ENCODE measurements at places on chromosomes 16 and 17.

- DNase-seq = peak; percentile 57
Observed at GRCh38 chr17:55763856-55764255, 13.0 kb downstream of the PCTP start.

DNA sequence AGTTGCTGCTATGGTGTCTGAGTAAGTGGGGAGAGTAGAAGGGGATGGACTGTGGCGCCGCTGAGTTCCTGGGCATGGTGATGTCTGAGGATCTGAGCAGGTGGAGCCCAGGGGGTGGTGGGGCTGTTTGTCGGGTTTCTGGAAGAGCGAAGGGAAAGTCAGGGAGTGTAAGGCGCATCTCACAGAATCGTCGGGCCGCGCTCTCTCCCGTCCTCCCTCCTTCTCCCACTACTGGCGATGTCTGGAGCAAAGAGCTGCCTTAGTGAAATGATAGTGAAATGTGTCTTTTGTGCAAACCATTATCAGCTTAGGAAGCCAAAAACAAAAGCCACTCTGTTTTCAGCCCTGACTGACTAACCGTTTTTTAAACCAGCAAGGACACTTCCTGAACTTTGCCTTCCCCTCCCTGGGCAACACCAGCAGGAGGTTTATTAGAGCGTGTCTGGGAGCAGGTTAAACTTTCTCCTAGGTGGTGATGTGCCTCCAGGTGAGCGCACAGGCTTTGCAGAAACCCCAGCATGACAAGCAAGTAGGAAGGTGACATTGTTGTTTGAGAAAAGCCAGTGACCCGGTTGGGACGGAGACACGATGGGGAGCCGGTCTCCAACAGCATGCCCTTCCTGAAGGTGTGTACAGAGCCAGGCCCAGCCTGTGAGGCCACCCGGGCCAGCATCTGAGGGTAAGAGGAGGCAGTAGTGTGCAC is 49.1 kb downstream of the RAB11FIP3 start:
- DNase-seq = no peak

DNA sequence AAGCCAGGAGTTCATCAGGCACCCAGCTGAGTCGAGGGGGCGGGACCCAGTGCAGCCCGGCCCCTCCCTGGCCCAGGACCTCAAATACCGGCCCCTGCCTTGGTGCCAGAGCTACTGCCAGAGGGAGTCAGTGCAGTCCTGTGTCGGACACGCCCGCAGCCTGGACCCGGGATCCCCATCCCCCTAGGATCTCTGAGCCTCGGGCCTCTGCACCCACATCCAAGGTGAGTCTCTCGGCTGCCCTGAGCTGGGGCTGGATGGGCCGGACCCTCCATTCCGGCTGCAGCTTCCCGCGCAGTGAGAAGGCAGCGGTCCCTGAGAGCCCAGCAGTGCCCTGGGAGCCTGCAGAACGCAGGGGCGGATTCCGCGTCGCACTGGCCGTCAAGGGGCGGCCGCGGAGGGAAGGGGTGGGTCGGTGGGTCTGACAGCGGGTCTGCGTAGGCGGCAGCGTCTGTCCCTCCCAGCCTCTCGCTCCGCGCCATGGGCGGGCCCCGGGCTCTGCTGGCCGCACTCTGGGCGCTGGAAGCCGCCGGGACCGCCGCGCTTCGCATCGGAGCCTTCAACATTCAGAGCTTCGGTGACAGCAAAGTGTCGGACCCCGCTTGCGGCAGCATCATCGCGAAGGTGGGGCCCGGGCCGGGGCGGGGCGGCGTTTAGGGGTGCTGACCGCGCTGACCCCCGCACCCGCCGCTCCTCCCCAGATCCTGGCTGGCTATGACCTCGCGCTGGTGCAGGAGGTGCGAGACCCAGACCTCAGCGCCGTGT is at the start of gene DNASE1L2:
DNASE1L2 (plus strand) TSS at position 108 of the 765 bp plus-strand sequence; CDS start at position 481, 373 bp downstream.
- DNase-seq = peak; percentile 50

GRCh38 chr16:11252482-11252931 is 3.5 kb downstream of the SOCS1 start:
- no peak for DNase-seq

DNA sequence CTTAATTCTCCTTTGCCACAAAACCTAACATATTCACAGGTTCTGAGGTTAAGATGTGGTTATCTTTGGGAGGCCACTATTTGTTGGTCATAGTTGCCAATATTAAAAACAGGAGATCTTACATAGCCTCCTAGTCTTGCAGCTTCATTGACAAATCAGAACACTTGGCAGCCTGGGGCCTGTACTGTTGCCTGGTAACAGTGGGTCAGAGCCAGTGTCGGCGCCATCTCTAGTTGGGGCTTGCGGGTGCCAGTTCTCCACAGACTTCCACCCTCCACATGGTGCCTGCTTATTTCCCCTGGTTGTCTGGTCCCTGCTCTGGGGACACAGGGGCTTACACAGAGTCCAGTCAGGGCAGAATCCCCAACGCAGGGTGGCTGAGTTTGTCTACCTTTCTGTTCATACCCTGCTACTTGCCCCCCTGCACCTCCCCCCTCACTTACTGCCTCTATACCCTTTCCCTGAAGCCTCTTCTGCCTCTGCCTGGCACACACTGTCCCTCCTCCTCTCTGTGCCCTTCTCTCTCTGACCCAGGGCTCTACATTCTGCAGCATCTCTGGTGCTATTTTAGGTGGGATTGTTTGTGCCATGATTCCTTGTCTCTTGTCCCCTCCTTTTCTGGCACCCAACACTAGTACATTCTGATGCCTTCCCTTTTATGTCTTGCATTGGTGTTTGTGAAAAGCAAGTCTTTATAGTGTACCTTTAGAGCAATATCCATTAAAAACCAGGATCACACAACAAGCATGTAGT is 13.4 kb downstream of the EPN2 start:
- DNase-seq = no peak

DNA sequence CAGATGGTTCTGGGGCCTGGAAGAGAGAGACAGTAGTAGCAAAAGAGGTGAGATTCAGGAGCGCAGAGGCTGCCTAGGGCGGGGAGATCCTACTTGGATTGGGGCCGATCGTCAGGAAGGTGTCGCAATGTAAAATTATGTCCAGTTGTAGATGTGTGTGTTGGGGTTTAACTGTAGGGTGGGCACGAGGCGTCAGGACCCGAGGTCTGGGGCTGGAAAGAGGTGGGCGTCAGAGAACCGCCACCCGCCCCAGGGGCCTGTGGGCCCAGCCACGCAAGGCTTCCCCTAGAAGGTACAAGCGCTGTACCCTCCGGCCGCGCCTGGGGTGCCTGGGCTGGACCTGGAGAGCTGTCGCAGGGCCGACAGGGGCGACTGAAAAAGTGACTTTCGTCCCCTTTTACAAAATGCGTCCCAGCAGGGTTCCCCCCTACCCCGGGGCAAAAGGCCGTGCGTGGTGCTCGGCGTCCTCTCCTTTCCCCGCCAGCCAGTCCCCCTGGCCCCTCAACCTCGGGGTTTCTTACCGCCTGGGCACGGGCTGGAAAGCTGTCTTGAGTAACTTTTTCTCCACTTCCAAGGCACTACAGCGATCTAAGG is 2.8 kb downstream of the IRX3 start:
- no peak for DNase-seq

DNA sequence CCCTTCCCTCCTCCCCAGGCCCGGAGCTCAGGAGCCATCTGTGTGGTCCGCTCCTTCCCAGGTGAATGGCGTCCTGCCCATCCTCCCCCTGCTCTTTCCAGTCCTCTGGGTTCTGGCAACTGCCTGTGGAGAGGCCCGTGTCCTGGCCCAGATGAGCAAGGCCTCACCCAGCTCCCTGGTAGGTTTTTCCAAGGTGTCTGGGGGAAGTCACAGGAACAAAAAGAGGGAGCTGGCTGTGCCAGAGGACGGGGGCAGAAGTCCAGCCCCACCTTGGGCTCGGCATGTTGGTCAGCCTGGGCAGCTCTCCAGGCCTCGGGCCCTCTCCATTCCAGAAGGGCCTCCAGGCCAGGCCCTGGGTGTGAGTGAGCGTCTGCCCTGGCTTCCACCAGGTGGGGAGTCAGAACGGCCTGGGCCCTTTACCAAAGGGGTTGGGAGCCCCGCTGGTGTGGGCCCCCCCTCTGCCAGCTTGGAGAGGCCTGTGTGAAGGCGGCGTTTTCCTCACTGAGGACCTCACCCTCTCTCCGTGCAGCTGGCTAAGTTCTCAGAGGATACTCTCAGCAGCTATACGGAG is 25.1 kb downstream of the CASKIN2 start:
- no peak for DNase-seq

- DNase-seq = peak; percentile 55
Observed at GRCh38 chr16:56667581-56668571, at the start of gene MT1G. Gene MT1G (minus strand): TSS chr16:56668065. CDS start chr16:56667993, 72 bp downstream.

DNA sequence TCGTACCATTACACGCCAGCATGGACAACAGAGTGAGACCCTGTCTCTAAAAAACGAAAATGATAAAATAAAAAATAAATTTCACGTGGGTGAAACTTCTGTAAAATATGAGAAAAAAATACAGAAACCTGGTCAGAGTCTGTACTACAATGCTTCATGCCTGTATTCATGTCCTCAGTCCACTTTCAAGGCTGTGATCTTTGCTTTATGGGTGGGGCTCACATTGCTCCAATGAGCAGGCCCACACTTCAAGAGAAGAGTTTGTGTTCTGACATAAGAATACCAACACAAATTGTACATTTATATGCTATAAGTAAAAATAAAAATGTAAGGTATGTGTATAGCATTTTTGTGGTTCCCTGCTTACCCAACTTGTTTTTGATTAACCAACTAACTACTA is 32.2 kb upstream of the ABCA3 start:
- no peak for DNase-seq

GRCh38 chr17:61174310-61174709 is 225.3 kb upstream of the TBX2 start:
- no peak for DNase-seq

DNA sequence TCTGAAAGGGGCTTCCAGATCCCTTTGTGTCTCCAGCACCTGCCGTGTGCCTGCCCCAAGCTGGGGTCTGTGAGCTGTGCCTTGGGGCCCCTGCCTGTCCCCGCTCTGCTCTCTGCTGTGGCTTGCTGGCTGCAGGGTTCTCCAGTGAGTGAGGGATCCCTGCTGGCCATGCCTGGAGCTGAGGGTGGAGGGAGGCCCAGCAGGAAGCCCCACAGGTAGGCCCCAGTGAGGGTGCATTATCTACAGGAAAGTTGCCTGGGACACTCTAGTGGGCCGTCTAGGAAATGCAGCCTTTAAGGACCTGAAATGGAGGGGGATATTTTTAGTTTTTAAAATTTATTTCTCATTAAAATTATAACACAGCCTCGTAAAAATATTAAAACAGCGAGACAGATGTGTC is 50.9 kb downstream of the JPH3 start:
- no peak for DNase-seq

DNA sequence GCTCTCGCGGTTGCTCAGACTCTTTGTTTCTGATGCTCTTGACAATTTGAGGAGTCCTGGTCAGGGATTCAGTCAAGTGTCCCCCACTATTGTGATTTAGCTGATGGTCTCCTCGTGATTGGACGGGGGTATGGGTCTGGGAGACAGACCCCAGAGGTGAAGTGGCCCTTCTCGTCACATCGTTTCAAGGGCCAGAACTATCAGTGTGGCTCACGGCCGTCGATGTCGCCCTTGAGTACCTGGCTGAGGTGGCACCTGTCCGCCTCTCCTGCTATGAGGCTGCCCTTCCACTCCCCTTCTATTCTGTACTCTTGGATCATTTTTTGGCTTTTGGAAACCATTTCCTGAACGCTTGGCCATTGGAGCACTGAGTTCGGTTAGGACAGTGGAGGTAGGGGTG is 7.4 kb upstream of the MEAK7 start:
- DNase-seq = no peak

DNA sequence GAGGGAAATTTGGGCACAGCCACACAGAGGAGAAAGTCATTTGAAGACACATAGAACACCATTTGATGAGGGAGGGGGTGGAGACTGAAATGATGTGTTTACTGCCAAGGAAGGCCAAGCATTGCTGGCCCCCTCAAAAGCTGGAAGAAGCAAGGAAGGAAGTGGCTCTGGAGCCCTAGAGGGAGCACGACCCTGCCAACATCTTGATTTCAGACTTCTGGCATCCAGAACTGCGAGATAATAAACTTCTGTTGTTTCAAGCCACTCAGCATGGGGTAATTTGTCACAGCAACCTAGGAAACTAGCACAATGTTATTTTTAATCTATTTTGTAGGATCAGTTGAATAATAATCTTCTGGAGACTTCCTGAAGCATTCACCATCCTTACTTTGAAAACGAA is 314.8 kb upstream of the GOT2 start:
- peak; percentile 69 for DNase-seq

- no peak for DNase-seq
Observed at GRCh38 chr16:83768986-83769385, 38.8 kb upstream of the HSBP1 start.

DNA sequence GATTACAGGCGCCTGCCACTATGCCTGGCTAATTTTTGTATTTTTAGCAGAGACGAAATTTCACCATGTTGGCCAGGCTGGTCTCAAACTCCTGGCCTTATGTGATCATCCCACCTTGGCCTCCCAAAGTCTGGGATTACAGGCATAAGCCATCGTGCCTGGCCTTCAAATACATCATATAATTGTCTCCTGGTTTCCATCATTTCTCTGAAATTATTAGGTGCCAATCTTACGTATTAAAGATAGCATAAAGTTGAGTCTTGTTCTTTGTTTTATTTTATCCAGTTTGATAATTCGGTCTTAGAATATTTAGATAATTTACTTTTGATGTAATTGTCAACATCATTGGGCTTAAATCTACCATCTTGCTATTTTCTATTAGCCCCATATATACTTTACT is 32.8 kb upstream of the TMEM92 start:
- no peak for DNase-seq

DNA sequence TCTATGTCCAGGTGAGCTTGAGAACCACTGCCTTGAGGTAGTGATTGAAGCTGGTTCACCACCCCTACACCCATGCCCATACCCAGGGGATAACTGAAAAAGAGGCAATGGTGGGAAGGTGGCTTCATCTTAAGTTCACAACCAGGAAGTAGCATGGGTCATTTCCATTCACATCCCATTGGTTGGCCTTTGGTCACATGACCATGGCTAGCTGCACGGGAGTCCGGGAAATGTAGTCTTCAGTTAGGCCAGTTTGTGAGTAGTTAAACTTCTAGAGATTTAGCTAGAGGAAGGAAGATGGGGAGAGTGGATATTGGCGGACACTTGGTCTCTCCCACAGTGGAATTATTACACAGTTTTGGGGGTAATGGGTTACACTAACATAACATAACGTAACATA is 92.9 kb downstream of the RGS9 start:
- DNase-seq = no peak

GRCh38 chr17:32927201-32927723 is 691 bp upstream of the TMEM98 start:
- peak; percentile 31 for DNase-seq

DNA sequence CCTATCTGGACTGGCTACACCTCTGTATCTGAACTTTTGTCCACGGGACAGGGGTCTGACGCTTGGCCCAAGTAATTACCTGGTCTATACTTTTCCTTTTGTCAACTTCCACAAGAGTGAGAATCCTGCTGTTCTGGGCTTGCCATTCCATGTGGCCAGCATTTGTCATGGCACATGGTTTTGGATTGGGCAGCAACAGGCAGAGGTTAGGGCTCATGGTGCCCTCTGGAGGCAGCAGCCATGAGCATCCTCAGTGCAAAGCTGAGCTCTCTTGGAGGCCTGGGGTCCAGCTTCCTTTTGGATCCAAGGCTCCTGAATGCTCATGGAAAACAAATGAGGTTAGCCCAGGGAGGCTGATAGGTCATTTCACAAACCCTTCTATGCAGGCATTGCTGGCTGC is 7.5 kb upstream of the EDC4 start:
- DNase-seq = peak; percentile 59

GRCh38 chr17:34249061-34249460 is 6.0 kb upstream of the CCL2 start:
- DNase-seq = no peak

Measured in EH (cell line).